Right ventricle myocardium superior (tissue), 1 donor: ENCODE measurements at places on chromosomes 2 and 18. TPM values are rescaled to one million over a fixed set of nuclear protein-coding genes. Genes with fewer than 3 reads are reported as not detected.

EGR4 gene
- total RNA-seq = not detected

IL1F10 gene
- total RNA-seq = not detected

- no peak for DNase-seq
Measured at GRCh38 chr18:68150961-68151360, 563.9 kb downstream of the TMX3 start.

- no peak for DNase-seq
Measured at GRCh38 chr2:100895934-100896685, 76.2 kb downstream of the NPAS2 start.

DNA sequence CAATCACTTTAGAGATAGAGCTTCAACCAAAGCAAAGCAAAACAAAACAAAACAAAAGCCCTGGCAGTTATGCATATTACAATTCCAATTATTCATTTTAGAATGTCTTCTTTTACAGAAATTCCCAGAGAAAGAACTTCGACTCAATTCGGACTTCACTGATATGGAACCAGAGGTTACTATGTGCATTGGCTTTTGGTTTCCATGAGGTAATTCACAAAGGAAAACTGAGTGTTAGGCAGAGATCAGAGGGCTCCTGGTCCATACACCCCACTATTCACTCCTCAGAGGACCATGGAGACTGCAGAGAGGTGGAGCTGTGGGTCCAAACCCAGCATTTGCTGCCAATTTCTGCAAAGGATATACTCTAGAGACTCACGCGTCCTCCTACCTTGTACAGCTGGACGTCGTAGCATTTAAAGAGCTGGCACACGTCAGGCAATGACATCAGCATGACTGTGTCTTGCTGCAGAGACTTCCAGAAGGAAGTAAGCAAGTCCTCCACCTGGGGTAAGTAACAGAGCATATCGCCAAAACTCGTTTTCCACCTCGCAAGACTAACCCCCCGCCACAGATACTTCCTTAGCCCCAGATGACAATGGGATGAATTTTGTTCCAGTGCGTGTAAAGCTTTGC, 31.3 kb upstream of the CREG2 start:
- no peak for DNase-seq

GRCh38 chr2:97849881-97850528, 136.6 kb downstream of the ZAP70 start:
- DNase-seq = no peak

DNA sequence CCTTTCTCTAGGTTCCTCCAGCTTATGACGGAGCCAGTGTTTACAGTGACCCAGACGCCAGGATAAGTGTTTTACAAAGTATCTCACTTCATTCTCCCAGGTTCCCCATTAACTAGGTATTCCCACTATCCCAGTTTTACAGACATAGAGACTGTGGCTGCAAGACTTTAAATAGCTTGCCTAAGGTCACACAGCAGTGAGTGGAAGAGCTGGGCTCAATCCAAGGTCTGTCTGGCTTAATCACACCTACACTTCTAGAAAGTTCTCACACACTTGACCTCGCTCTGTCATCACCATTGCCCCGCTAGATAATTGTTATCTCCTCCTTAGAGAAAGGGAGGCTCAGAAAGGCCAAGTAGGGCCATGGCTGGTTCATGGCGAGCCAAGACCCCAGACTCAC, 110.2 kb downstream of the ANTXR1 start:
- DNase-seq = no peak
